Activated CD4-positive, alpha-beta T cell treated with anti-CD3 and anti-CD28 coated beads, Interleukin-2, amount 50 U/mL, for 24 hours (primary cell): ENCODE measurements at places on chromosomes 4 and X.

GRCh38 chr4:3688018-3688998, 77.9 kb upstream of the ADRA2C start:
- DNase-seq = no peak

- DNase-seq = no peak
Measured at GRCh38 chr4:159216834-159217233, 114.0 kb downstream of the RAPGEF2 start.

GRCh38 chrX:153948002-153948466, 3.6 kb upstream of the RENBP start:
- DNase-seq = no peak

DNA sequence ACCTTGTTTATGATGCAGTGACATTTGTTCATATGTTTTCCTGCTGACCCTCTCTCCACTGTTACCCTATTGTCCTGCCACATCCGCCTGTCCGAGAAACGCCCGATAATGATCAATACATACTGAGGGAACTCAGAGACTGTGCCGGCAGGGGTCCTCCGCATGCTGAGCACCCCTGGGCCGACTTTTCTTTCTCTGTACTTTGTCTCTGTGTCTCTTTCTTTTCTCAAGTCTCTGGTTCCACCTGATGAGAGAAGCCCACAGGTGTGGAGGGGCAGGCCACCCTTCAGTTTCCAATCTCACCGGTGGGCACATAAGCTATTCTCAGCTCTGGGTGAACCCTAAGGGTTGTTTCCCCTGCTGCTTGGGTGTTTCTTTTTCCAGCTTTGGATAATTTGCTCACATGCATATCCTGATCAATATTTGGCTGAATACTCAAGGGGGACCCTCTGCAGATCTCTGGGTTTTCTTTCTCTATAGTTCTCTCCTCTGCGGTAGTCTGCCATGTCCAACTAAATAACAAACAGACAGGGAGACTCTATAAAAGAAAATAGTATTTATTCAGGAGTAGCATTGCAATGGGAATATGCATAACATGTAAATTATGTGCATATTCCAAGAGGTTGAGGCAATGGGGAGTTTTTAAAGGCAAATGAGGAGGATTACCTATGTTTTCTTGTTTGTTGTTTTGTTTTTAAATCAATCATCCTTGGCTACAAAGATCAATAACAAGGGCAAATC, 97.2 kb downstream of the CEP44 start:
- DNase-seq = no peak

GRCh38 chr4:17008834-17009345, 110.4 kb upstream of the LDB2 start:
- no peak for DNase-seq

DNA sequence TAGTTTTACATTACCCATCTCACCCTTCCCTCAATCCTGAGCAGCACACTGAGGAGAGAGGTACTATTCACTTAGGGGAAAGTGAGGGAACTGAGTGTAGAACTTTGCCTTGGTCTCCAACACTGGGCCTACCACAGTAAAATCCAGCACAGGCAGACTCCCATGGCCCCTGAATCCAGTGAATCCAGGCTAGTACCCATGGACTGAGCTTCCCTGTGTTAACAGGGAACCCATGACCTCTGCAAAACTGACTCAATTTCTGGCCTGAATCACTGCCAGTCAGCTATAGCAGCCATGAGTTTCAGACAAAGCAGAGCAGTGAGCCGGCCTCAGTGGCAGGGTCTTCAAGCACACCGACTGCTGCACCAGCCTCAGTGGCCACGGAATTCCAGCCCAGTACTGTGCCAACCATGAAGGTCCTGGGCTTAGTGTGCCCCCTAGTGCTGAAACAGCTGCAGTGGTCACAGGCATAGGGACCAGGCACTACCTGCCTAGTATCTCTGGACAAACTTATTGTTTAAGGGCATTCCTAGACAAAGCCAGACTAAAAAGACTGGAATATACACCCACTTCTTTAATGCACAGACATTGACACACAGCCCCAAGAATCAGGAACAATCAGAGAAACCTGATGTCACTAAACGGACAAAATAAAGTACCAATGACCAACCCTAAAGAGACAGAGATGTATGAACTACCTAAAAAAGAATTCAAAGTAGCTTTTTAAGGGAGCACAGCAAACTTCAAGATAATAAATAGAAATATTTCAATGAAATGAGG, 127.4 kb upstream of the RPL34 start:
- no peak for DNase-seq

DNA sequence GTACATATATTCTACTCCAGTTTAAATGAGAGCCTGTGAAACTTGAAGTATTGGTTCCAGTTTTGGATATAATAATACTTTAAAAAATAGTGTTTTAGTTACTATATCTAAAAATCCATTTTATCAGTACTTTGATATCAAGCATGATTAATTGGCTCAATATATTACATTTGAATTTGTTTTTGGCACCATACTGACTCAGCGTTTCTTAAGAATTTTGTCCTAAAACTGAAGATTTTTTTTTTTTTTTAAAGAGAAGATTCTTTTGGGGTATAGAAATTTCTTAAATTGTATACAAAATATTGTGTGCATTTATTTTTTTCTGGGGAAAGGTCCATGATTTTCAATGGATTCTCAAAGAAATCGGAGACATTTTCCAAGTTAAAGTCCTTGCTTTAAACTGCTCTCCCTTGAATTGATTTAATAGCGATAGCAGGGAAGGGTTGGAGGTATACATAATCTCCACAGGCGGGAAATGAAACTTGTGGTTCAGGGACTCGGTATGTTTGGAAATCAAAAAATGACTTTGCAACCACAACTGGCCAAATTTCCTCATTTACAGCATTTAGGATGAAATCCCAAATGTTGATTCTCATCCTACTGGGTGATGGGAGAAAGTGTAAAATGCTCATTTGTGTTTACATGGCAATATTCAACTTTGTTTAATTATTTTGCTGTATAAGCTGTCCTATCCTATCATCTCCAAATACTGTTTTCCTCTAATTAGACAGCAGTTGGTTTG, 62.3 kb downstream of the TMA16 start:
- DNase-seq = no peak

DNA sequence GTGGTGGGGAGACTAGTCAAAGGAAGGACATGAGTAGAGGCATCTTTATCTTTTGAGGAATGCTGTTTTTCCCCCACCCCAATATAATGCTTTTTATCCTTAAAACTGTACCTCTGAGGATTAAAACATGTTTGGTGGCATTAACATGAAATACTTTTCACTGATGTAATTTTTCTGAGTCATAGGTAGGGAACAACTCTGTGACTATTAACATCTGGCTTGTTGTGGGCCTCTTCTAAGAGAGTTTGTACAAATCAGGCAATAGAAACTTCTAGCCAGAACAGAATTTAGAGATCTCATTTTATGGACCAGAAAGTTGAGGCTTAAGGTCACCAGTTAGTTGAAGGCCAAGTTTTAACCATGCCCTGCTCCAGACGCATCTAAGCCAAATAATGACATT, 207.6 kb downstream of the SOX3 start:
- no peak for DNase-seq
